Mesenteric fat pad (tissue), 1 donor: ENCODE measurements at places on chromosomes 2 and 18. TPM values are rescaled to one million over a fixed set of nuclear protein-coding genes. Genes with fewer than 3 reads are reported as not detected.

DNA sequence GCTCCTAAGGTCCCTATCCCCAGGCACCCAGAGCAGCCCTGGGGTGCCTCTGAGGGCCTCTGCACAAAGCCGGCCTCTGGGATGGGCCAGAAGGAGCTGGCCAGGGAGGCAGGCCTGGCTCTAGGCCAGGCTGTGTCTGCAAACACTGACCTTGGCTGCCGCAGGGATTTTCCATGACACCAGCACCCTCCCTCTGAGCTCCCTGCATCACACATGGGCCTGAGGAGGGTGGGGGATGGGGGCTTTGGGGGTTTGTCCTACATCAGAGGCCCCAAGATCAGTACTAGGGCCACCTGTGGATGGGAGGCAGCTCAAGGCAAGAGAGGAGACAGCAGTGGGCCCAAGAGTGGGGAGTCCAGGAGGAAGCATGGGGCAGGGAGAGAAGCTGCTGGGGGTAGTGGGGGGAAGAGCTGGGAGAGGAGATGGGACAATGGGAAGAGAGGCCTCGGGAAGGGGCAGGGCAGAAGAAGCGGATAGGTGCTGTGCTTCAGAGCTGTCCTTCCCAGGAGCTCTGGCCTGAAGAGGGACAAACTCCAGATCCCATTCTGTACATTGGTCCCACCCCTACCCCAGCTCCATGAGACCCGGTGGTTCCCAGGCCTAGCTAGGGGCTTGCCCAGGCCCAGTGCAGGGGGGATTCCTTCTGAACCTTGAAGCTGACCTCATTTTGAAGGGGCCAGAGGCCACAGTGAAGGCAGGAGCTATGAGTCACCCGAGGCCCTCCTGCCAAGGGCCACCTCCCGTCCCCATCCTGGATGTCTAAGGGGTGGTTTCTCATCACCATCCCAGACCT, 28.0 kb downstream of the KCNK3 start:
- no peak for DNase-seq

DNA sequence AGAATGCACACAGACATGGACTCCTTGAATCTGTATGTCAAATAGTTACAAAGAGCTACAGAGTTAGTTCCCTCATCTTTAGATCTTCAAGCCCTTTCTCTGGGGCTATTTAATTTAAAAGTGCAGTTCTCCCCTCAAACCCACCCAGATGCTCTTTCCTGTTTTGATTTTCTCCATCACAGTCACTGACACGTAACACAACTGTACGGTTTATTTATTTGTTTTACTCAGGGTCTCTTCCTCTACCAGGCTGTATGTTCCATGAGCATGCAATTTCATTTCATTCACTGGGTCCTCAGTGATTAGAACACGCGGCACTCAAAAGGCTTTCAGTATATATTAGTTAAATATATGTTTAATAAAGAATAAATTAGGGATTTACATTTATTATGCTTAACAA, 94.7 kb downstream of the DOCK10 start:
- DNase-seq, result no peak

DNA sequence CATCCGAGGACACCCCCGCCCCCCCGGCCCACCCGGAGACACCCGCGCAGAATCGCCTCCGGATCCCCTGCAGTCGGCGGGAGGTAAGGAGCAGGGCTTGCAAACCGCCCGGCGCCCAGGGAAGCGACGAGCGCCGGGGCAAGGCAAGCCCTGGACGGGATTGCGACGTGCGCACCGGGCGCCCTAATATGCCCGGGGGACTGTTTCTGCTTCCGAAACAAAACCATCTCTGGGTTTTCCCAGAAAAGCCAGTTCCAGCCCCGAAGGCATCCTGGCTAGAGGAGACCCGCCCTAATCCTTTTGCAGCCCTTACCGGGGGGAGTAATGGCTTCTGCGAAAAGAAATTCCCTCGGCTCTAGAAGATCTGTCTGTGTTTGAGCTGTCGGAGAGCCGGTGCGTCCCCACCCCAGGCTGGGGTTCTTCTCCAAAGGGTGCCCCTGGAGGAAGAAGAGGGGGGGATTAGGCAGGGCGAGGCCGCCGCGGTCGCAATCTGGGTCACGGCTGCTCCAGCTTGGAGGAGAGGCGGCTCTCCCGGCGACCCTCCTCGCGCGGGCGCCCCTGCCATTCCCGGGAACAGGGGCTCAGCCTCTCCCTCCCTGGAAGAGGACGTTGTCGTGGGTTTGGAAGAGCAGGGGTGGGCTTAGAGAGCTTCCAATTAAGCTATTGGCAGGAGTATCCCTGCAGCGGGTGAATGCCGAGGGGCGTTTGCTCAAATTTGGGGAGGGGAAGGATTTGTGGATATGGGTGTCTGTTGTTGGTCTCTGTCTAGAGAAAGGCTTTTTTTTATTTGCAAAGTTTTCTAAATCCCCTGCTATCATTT, 521 bp downstream of the MYCN start:
- DNase-seq, result peak; percentile 74

DNA sequence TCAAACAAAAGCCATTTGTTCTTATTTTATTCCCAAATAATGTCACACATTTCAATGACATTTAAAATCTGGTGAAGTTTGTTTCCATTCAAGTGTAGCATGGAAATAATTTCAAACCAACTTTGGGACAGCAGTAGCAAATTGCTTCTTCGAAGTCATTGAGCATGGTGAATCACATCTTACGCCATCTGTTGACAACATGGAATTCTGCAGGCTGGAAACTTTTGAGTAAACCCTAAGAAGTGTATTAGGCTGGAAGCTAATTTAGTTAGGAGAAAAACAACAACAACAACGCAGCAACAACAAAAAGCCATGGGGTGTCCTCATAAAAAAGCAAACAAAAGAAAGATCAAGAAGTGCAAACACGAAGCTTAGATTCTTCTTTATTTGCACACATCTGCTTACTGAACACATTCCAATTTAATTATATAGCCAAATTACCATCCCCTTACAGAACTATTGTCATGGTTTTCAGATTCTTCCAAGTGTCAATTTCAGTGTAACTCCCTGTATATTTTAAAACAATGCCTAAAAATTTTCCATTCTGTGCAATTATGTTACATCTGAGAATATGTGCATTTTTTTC, 659.0 kb upstream of the CDH7 start:
- no peak for DNase-seq

DNA sequence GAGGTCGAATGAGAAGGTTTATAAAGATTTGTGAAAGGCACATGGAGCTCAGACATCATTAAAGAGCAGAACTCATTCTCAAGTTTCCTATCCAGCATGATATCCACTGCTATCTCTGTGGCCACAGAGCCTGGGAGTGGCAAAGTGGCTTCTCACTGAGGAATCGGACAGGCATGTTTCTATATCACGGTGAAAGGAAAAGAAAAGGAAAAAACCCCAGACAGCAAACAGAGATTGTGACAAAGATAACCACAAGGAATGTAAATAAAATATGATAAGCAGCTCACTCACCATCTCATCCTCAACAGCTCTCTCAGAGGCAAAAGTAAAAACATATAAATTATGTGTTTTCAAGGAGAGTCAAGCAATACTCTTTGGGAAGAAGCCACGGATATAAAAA, 2.5 kb downstream of the PID1 start:
- no peak for DNase-seq

- no peak for DNase-seq
Observed at GRCh38 chr2:31097962-31098613, 40.2 kb downstream of the GALNT14 start.

DNA sequence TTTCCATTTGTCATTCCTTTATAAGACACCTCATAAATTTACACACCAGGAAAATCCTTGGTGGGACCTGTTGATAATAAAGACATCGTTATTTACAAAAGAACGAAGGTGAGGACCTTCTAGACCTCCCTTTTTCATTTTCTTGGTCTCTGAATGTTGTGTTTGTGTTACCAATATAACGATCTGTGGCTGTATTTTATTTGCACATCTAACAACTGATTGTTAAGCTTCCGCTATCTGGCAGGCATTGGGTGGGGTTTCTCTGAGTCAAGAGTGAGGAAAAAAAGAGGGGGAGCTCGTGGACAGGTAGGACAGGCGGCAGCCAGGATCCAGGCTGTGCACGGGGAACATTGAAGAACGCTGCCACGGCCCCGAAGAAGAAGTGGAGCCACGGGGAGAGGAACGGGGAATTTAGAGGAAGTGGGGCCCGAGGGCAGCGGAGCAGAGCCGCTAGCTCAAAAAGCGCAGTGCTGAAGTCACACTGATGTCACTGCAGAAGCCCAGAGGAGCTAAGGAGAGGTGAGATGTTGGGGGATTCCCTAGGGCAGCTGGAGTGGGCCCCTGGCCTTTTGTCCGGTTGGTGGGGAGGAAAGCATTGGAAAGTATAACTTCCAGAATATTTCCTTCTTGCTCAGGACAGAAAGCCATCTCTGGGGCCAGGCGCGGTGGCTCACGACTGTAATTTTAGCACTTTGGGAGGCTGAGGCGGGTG, 20.9 kb upstream of the DNMT3A start:
- DNase-seq, result no peak

GRCh38 chr2:189350540-189351209, 90.6 kb upstream of the WDR75 start:
- no peak for DNase-seq

GRCh38 chr2:205905576-205905975, 180.4 kb downstream of the INO80D start:
- no peak for DNase-seq

- DNase-seq, result no peak
Observed at GRCh38 chr2:224948005-224948404, 94.3 kb downstream of the DOCK10 start.

GRCh38 chr2:63424329-63425078, 163.8 kb downstream of the WDPCP start:
- DNase-seq, result no peak

GRCh38 chr18:33735428-33735827, 157.4 kb downstream of the ASXL3 start:
- DNase-seq, result no peak

GRCh38 chr2:9488583-9489547, 14.5 kb downstream of the IAH1 start:
- DNase-seq, result no peak

- no peak for DNase-seq
Observed at GRCh38 chr2:158796652-158797051, 1.5 kb downstream of the DAPL1 start.

DNA sequence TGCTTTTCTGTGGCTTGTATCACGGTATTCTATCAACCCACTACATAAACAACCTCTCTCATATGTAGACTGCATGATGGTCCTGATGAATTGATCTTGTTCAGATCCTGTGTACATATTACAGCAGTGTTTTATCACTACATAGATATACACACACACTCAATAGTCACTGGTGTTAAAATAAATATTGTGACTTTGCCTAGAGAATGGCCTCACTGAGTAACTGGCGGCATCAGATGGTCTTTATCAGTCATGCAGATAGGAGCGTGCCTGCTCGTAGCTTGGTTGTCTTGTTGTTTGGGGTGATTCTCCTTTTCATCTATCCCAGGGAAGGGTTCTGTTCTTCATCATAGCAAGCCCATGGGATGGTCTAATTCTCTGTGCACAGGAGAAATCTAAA, 18.4 kb upstream of the CTAGE1 start:
- DNase-seq, result no peak

- no peak for DNase-seq
Observed at GRCh38 chr2:25505622-25506021, 163.9 kb upstream of the DNMT3A start.

GRCh38 chr2:5617358-5617757, 74.8 kb upstream of the SOX11 start:
- DNase-seq, result no peak

DNA sequence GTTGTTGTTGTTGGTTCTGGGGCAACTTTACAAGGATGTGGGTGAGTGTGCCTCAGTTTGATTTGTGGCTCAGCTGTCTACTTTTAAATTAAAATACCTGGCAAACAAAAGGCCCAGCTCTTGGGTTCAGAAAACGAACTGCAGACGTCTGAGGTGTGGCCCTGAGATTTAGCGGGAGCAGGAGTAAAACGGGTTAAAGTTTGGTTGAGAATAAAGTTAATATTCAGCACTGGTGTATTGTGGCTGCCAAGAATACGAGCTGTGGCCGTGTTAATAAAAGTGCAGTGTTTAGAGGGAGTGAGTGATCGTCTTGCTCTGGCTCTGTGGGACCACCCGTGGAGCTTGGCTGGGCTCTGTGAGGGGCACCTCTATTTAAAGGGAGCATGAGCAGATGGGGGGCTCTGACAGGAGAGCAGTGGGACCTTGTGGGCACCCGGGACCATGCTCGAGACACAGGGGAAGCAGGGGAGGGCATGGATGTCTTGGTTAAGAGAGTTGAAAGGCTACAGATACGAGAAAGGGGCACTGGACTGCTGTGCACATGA, 80.3 kb downstream of the VAPA start:
- peak; percentile 73 for DNase-seq

GRCh38 chr2:214311031-214311533, 99.8 kb upstream of the VWC2L start:
- DNase-seq, result no peak

DNA sequence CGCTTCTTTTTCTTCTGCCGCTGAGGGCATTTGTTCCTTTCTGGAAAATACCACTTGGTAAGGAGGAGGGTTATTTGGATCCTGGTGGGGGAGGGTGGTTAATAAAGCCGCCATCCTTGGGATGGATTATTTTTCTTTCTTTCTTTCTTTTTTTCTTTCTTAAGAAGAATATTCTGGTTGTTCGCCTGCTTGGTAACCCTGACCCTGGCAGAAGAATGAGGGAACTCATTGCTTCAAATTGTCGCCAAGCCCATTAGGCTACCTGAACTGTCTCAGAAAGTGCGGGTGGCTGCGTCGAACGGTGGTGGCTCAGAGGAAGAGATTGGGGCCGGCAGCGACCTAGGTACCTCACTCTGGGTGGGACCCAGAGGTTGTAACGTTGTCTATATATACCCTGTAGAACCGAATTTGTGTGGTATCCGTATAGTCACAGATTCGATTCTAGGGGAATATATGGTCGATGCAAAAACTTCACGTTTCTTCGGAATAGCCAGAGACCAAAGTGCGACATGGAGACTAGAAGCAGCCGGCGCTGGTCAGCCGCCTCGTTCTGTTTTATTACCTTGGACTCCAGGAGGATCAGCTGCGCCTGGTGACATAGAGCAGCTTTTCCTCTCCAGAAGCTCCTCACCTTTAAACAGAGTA, 1.3 kb upstream of the HOXD4 start:
- DNase-seq, result peak; percentile 67

DNA sequence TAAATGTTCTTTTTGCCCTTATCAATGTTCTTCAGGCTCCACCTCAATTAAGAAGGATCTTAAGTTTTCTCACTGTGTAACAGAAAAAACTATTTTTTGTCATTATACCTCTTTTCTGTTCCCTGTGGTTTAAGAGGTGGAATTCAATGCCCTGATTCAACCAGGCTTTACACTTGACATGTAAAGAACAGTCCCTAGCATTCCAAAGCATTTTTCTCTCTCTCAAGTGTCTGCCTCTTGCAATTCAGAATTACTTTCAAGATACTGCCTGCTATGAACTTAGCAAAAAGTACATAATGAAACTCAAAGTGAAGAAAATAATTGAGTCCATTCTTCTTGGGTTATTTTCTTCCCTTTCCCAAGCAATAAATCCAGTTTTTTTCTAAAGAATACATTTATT, 160.6 kb upstream of the NOL4 start:
- DNase-seq, result no peak

- no peak for DNase-seq
Observed at GRCh38 chr2:221571025-221571550, 1.0 kb downstream of the EPHA4 start.

Gene SIX2
- 2.3 TPM for total RNA-seq

Gene LCT
- 0.77 TPM for total RNA-seq

Gene NR4A2
- total RNA-seq, result 67.7 TPM

Gene PKDCC
- total RNA-seq, result 289 TPM

Gene TRIM43B
- not detected for total RNA-seq

Gene CIB4
- not detected for total RNA-seq

Gene SCLY
- 13.6 TPM for total RNA-seq

Gene NEB
- 0.64 TPM for total RNA-seq

Gene UGT1A3
- not detected for total RNA-seq

Gene HOXD10
- total RNA-seq, result 1.7 TPM

Gene SLC35F5
- 61.6 TPM for total RNA-seq

Gene CXCR1
- 7.2 TPM for total RNA-seq

Gene TTN
- total RNA-seq, result 12.0 TPM
